ENCODE measurements at places on chromosomes 3 and 15.
A peak's percentile ranks its signal among the peaks of the same experiment; 100 is the strongest.

DNA sequence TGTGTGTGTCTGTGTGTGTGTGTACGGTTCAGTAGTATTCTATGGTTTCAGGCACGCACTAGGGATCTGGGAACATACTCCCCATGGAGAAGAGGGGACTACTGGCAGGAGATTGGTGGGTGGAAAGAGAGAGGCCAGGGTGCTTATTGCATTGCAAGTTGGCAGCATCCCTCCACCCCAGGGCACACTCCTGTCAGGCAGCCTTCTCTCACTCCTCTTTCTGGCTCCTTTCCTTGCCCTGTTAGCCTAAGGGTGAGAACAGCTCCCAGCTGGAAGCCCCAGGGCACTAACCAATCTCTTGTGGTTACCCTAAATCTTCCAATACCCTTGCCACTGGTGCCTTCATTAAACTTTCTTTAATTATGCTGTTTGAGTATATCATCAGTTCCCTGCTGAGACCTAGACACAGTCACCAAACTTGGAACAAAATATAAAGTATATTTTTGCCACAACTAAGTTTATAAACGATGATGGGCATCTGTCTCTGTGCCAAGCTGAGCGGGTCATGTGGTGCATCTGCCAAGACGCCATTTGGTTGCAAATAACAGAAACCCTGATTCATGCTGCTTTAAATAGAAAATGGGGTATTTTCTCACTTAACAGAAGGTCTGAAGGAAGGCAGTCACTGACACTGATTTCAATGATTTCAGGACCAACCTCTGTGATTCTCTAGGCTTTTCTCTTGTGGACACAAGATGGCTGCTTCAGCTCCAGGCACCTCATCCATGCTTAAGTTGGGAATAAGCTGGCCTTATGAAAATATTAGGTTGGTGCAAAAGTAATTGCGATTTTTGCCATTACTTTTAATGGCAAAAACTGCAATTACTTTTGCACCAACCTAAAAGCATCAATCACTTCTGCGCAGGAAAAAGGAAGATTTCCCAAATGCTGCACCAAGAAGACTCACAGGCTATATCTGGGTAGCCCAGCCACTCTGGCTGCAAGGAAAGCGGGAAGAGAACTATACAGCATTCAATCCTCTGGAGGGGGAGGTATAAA is 476.9 kb upstream of the PROK2 start:
- no peak for DNase-seq

DNA sequence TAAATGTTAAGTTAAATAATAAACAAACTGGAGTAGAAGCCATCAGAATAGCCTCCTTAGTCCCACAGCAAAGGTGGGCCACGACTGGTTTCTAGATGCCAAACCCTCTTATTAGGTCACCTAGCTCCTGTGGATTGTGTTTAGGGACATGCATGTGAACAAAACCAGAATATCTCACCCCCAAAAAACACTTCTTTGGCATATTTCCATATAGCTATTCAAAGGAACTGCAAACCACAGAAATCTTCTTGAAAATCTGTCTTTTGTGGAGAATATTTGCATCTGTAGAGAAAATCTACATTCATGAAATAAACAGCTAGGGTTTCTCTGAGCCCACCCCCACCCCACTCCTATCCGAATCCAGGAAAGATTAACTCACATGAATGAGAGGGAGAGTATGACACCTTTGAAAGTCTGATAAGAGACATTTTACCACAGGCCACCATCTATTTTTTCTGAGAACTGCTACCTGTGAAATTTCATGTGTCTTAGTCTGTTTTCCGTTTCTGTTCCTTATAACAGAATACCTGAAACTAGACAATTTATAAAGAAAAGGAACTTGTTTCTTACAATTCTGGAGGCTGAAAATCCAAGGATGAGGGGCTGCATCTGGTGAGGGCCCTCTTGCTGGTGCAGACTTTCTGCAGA is 159.4 kb downstream of the NEK10 start:
- no peak for DNase-seq

DNA sequence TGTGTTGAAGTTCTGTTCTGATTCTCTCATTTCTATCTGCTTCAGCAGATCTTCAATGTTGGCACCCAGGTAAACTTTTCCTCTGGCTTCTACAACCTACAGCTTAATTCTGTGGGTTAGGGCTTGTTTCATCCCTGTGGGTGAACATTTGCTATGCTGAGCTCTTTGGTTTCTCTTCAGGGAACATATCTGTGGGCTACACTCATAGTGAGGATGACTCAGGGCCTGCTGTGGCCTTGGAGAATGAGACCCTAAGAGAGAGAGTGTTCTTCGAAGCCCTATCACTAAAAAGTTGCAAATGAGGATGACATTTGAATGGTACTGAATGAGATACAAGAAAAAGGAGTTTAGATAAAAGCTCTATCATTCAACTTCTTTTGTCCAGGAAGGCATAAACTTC is 346.2 kb upstream of the CBLB start:
- no peak for DNase-seq

GRCh38 chr3:100982710-100983109 is 10.5 kb downstream of the ABI3BP start:
- DNase-seq: no peak

- no peak for DNase-seq
Observed at GRCh38 chr3:192933779-192934460, 16.3 kb upstream of the MB21D2 start.

GRCh38 chr3:137242836-137243400 is 285.1 kb downstream of the IL20RB start:
- DNase-seq: no peak

GRCh38 chr15:80904998-80905397 is 84.6 kb downstream of the MESD start:
- no peak for DNase-seq

DNA sequence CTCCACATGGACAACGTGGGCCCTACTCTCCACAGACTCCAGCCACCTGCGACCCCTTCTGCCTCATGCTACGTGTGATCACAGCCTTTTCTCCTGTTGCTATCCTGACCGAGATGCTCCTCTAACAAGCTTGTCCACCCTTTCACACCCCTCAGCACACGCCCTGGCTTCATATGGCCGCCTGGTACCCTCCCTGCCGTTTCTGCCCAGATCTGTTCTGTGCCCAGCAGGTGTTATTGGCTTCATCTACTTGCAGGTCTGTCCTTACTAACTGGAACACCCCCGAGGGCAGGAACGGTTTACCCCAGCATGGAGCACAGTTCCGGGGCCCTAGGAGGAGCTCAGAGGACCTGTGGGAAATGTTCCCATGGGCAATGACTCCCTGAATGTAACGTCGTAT is 9.9 kb downstream of the CHAC1 start:
- no peak for DNase-seq

GRCh38 chr3:48194446-48195071 is 6.3 kb upstream of the CDC25A start:
- DNase-seq: no peak

- no peak for DNase-seq
Observed at GRCh38 chr3:57981483-57982087, 26.6 kb upstream of the FLNB start.

DNA sequence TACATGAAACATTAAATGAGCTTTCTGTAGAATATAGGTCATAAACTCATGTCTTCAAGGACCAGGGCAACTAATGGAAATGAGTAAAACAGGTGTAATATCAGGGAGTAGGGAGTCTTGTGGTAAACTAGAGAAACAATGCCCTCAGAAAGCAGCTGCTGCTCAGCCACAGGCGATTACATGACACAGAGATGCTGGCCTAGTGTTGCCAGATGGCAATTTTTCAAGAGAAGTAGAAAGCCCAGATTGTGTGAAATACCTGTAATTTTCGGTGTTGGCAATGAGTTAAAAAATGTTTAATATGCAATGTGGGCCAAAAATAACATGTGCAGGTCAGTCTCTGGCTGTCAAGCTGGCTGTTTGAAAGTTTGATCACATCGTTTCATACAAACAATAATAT is 23.4 kb downstream of the NCEH1 start:
- DNase-seq: no peak

DNA sequence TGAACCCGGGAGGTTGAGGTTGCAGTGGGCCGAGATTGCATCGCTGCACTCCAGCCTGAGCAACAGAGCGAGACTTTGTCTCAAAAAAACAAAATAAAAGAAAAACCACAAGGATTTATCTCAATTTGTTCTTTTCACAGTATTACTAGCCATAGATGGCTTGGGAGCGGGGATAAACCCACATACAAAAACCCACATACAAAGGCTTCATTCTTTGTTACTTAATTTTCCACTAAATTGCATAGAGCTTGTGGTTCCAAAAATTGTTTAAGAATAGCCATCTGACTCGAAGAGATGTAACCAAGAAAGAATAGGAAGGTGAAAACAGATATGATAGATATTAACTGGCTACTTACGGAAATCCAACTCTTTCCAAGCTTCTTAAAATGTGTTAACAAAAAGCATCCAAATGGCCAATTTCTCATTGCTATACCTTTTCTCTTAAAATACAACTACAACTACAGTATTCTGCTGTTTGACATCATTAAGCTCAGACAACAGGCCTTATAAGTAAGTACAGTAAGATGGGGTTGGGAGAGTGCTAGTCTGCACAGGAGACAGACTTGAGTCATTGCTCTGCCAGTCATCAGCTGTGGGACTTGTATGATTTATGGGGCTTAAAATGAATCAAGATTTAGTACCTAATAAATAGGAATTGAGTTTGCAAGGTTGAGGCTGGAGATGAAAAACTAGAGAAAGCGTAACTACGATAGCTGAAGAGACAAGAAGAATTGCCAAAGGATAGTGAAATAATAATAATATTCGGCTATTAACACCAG is 96.6 kb upstream of the PLXND1 start:
- DNase-seq: no peak

GRCh38 chr3:156599089-156599874 is 44.4 kb upstream of the SSR3 start:
- no peak for DNase-seq

GRCh38 chr15:78418686-78419085 is 19.3 kb upstream of the IREB2 start:
- no peak for DNase-seq

- no peak for DNase-seq
Observed at GRCh38 chr3:157460253-157460652, 23.6 kb downstream of the PTX3 start.

DNA sequence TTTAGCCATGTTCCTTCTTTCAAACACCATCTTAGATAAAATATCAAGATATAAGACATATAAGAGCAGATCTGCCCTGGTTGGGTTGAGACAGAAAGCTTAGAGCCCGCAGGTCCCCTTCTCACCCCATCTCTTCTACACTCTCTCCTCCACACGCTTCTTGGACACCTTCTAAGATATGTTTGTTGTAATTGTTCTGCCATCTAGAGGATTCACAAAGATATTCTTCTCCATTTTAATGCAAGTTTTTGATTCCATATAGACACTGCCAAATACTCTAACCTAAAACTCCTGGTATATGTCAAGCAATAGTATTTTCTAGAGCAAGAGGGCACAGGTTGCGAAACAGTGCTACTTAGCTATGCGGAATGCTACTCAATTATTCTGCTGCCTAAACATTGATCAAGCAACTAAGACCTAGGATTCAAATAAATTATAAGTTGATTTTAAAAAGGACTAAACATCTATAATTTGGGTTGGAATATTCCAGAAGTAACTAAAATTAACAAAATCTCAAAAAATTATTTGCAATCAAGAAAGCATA is 6.8 kb downstream of the CHRM5 start:
- no peak for DNase-seq

DNA sequence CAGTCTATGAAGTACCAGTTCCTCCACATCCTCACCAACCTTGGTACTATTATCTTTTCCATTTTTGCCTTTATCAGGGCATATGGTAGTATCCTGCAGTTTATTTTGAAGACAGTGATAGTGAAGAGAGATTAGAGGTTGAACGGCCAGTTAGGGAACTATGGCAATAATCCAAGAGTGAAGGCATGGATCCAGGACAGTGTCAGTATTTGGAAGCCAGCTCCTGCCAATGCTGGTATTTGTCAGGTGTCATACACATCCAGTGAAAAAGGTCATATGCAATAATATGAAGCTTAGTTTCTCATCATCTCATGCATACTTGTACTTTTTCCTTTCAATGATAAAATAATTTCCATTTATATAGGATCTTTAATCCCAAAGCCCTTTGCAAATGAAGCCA is 56.8 kb upstream of the KCNMB2 start:
- DNase-seq: no peak

- no peak for DNase-seq
Observed at GRCh38 chr15:45116482-45117307, 2.6 kb downstream of the DUOXA2 start.

GRCh38 chr15:57398336-57398735 is 22.0 kb downstream of the CGNL1 start:
- no peak for DNase-seq

- no peak for DNase-seq
Observed at GRCh38 chr15:35455201-35455600, 90.8 kb downstream of the DPH6 start.

DNA sequence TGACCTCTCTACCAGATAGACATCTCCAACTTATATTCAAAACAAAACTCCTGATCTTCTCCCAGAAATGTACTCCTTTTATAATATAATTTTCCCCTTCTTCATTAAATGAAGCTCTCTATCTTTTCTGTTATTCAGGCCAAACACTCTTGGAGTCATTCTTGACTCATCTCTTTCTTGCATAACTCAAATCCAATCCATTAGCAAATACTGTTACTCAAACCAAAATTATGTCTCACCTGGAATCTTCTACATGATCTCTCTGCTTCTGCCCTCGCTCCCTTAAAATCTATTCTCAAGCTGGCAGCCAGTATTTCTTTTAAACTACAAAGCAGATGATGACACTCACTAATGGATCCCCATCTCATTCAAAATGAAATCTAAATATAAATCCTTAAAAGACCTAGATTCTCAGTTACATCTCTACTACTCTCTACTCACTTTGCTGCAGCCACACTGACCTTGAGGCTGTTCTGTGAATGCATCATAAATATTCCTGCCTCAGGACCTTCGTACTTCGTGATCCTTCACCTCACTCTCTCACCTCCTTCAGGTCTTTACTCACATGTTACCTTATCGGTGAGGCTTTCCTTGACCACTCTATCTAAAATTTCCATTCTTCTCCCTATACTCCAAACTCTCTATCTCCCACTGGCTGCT is 160.9 kb downstream of the TBC1D5 start:
- DNase-seq: no peak

DNA sequence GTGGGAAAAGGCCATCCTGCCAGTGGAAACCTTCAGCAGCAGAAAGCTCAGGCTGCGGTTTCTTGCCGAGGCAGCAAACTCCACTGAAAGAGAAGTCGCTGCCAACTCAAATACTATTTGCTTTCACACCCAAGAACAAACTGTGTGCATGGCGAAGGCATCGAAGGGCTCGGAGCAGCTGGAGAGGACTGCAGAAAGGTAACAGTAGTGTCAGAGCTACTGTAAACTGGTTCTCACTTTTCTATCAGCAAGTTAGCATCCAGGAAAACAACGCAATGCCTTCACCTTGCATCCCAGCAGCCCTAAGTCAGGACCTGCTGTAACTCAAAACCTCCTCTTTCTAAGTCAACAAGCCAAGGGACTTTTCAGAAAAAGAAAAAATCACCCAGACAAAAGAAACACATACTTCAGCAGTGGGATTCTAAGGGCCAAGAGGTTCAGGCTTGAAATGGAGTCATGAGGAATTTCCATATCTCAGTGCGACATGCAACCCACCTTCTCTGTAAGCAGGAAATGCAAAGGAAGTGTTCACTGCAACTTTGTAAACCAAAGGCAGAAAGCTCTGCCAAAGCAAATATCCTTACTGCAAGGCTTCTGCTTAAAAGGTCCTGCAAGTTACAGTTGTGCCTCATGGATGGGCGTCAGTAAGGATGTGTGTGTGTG is 193.5 kb downstream of the FOXP1 start:
- DNase-seq: peak; percentile 38

GRCh38 chr3:188323067-188323842 is 169.3 kb downstream of the LPP start:
- DNase-seq: peak; percentile 76

Measured in CD4-positive, alpha-beta T cell treated with Interleukin-6 at 100 ng/mL for 8 hours (primary cell).